ENCODE measurements at places on chromosomes 11 and 22.

GRCh38 chr11:95821640-95822039 is 31.3 kb downstream of the CEP57 start:
- no peak for DNase-seq

- DNase-seq, result no peak
Observed at GRCh38 chr22:44130076-44130711, 50.5 kb upstream of the PARVG start.

DNA sequence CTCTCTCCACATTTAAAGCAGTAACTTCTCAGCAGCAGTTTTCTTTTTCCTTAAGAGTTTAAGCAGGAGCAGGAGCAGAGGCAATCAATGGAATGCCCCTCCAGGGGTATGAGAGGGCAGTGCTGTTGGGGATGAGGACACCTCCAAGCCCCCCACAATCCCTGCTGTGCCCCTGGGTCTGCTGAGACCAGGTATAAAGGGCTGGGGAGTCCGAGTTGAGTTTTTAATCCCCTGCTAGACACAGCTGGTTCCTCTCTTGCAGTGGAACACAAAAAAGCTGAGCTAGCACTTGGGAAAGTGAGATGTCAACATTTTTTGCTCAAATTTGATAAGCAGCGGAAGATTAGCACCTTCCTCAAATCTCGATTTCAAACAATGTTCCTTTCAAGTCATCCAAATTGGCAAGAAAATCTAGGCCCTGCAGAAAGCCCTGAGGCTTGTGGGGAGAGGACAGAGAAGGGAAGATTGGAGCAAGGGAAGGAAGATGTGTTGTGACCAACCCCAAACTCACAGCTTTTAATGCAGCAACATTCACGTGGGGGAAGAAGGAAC is 581.9 kb downstream of the SOX6 start:
- DNase-seq, result no peak

DNA sequence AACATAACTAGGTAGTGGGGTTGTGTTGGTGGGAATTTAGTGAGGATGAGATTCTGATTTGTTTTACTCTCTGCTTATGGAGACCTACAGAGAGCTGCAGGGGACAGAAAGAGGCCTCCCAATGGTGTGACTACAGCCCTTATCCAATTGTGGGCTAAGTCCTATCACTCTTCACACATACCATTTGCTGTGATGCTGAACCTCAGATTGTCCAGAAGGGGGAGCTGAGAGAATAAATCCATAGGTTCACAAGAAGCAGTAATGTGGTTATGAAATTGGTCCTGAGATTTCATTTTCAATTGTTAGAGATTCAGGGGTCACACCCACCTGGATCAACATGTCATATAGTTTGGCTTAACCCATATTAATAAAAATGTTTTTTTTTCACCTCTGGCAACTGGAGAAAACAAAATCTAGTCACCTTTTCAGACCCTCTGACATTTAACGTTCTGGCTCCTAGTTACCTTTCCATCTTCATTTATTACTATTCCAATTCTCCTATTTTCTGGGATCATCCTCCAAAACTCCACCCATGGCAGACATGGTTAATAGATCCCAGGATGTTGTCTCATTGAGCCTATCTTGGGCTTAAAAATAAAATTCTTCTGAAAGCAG is 53.3 kb upstream of the PTPN5 start:
- no peak for DNase-seq

GRCh38 chr11:76266286-76267100 is 60.2 kb upstream of the WNT11 start:
- DNase-seq, result no peak

GRCh38 chr11:2468363-2469235 is 23.8 kb downstream of the KCNQ1 start:
- DNase-seq, result no peak

DNA sequence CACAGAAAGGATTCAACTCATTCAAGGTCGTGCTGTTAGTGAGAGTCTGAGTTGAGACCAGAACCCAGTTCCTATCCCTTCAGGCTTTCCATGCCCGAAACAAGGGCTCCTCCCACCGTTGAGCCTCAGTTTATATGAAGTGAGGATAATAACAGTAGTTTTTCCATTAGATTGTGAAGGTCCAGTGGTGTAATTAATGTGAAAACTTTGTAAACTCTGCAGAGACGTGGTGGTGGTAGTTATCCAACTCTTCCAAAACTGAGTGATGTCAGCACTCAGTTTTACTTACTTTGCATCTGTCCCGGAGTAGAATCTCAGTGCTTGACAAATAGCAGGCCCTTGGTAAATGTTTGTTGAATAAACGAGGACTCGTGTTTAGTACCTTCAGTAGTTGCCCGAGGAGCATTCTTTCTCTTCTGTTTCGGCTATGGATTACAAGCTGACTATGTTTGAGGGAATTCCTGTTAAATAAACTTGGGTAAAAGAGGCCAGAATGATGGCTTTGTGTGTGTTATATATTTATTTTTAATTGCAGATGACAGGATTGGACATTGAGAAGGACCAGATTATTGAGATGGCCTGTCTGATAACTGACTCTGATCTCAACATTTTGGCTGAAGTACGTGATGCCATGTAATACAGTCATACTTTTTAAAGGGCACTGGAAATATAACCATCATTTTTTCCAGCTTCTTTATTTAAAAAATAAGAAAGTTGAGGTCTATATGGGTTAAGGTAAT is 1.0 kb downstream of the REXO2 start:
- DNase-seq, result no peak

GRCh38 chr11:11841116-11841722 is 553 bp upstream of the USP47 start:
- peak; percentile 46 for DNase-seq

DNA sequence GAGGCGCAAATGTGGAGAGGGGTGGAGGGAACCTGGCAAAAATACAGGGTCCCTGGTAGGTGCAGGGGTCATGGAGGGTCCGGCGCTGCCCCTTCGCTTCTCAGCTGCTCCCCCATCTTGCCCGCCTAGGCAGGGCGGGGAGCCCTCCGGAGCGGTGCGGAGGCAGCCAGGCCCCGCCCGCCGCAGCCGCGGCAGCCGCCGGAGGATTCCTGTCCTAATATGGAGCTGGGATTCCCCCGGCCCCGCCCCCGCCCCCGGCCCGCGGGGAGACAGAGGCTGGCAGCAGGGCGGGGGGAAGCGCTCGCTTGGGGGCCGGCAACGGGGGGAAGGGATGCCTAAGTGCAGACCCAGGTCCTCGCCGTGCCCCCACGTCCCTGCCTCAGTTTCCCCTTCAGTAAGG is 1.0 kb upstream of the NPAS4 start:
- no peak for DNase-seq

DNA sequence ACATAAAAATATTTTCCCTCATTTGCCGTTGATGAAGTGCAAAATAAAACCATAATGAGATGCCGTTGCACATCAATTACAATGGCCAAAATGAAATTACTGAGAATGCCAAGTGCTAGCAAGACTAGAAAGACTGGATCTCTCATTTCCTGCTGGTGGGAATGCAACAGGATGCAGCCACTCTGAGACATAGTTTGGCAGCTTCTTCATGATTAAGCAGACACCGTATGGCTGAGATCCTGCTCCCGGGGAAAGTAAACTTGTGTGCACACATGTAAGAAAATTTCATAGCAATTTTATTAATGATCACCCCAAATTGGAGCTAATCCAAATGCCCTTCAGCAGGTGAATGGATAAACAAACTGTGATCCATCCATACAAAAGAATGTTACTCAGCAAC is 1013.2 kb downstream of the TBC1D22A start:
- DNase-seq, result no peak

DNA sequence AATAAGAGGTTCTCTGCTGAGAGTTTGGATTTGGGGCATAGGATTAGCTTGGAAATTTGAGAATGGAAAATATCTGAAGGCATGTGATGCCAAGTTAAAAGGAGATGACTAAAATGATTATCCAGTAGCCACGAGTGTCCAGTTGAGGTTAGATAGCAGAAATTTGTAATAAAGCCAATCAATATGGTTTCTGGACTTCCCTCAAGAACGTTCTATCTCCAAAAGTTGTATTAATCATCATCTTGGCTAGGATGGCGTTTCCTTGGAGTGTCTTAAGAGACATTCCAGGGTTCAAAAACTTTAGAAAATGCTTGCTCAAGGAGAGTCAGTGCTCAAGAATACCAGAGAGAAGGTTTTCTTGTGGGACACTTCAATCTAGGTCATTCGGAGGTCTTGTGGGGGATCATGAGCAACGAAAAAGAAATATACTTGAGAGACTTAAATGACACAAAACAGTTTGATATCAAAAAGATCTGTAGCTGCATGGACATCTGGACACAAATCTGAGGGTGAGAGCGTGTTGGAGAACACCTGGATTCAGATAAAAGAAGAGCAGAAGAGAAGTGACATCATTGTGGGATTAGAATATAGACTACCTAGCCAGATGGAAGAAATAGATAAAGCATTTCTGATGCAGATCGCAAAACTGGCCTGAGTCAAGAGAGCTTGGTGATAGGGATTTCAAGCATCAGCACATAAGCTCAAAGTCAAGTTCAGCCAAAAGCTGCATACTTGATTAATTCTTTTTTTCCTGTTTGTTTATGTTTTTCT is 97.7 kb downstream of the ARFGAP2 start:
- no peak for DNase-seq
